NCI-H748 treated with DMSO at 0.1 percent for 48 hours (cell line): ENCODE measurements at places on chromosomes 1 and 21.

GRCh38 chr1:75643460-75643859 lies 32.5 kb upstream of the SLC44A5 start:
- DNase-seq = no peak

DNA sequence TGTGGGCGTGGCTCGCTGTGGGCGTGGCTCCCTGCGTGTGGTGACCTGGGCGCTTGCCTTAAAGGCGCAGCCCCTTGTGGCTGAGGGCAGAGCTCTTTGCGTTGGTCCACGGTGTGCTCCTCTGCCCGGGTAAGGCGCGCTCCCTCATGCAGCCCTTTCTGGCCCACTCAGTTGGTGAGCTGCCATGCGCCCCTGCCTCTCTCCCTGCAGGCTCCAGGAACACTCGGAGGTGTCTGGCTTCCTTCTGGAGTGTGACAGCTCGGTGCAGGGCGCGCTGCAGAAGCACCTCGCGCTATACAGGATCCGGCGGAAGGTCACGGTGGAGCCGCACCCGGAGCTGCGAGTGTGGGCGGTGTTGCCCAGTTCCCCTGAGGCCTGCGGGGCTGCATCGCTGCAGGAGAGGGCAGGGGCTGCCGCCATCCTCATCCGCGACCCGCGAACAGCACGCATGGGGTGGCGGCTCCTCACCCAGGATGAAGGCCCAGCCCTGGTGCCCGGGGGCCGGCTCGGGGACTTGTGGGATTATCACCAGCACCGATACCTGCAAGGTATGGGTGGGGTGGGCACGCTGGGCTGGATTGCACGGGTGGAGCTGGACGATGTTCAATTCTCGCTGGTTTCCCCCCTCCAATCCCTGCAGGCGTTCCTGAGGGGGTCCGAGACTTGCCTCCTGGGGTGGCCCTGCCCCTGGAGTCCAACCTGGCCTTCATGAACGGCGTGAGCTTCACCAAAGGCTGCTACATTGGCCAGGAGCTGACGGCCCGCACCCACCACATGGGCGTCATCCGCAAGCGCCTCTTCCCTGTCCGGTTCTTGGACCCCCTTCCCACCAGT lies 9.1 kb downstream of the IBA57 start:
- DNase-seq = no peak

- DNase-seq = peak; percentile 17
Measured at GRCh38 chr1:20233394-20233793, 47.1 kb upstream of the PLA2G2C start.

DNA sequence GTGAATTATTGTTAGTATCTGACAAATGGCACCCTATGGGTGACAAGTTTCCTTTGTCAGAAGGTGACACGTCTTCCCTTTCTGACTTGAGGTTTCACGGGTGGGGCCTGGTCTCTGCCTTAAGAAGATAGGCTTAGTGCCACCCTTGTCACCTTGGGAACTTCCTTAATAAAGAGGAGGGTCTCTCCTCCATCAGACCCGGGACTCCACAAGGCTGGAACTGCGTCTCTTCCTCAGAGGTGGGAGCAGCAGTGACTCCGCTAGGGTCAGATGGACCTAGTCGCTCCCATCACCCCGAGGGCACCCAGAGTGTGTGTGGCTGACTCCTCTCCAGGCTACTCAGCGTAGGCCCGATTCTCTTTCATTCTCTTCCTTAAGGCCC lies 774 bp upstream of the WDTC1 start:
- DNase-seq = no peak

DNA sequence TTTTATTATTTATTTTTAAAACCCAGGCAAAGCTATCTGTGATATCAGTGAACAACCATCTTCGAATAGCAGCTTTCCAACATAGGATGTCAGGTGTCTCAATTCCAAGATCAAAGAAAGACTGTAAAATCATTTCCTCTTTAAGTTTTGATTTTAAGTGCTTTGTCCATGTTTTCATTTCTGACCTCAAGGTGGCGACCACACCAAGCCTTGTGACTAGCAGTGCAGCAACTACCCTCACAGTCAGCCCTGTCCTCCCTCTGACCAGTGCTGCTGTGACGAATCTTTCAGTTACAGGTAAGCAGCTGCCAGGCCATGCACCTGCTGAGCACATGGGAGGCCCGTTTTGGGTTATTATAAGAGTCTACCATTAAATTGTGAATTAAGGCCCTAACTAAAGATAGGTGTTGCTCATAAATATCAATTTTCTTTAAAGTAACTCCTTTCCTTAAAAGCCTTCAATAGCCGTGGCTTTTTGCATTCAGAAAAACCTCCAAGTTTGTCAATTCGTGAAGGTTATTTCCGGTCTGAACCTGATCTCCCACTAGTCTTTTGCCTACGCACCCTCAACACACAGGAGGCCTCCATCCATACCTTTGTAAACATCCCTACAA lies 117.0 kb downstream of the CD247 start:
- peak; percentile 9 for DNase-seq

DNA sequence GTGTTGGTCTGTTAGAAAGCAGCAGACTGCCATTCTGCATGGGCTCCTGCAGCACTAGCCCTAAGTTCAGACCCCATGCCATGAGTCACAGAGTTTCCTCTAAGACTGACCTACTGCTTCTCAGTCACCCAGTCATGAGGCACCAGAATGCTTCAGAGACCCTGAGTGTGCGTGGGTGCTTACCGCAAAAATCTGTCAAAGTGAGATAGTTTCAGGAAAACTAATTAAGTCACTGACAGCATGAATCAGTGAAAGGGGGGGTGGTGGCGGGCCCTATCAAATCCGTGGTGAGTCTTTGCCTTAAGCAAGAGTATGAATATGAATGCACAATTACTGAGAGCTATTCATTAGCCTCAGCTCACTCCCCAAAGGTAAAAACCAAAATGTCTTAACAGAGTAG lies 98.1 kb downstream of the KCTD3 start:
- DNase-seq = no peak

DNA sequence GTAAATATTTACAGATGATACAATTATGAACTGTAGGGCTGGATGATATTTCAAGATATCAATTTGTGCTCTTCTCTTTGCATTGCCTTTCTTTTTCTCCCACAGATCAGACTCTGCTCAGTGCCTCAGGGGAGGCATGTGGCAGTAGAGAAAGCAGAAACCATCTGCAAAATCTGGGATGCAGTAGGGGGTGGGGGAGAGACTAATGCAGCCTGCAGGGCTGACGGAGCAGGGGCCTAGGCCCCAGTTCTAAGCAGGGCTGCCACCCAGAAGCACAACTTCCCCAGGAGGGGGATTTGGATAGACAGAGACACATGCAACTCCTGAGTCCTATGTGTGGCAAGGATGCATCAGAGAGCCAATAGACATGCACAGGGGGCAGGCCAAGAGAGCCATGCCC lies 511.6 kb downstream of the SMYD3 start:
- DNase-seq = no peak

GRCh38 chr1:95384567-95384966 lies 150.6 kb downstream of the RWDD3 start:
- no peak for DNase-seq

DNA sequence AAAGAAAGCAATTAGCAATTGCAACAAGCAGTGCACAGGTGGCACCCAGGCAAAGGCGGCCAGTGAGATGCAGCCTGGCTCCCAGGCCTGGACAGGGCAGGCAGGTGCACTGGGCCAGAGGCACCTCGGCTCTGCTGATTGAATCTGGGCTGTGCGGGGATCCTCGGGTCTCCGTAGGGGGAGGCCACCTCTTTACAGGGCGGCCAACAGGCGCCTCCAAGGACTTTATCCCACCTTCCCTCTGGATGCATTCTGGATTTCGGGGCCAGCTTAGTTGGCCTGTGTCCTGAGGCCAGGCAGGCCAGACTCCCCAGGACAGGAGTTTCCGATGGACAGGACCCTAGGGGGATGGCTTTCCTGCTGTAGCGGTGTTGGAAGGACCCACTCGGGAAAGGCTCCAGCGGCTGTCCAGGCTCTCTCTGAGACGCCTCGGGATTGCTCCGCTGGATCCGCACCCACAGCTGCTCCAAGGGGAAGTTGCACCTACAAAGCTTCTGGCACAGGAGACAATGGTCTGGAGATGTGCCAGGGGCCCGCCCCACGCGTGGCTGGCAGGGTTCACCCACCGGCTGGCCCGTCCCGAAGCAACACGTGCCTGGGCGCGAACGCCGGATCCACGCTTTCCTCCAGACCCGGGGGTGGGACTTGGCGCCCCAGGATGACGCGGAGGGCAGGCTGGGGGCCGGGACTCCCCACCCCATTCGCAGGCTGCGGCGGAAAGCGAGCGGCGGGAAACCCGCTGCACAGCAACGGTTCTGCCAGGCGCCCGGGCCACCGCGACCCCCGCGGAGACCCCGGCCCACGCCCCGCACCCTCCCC lies 810 bp downstream of the SLC19A1 start:
- DNase-seq = no peak

GRCh38 chr1:245169376-245169775 lies 14.6 kb downstream of the KIF26B start:
- DNase-seq = no peak

DNA sequence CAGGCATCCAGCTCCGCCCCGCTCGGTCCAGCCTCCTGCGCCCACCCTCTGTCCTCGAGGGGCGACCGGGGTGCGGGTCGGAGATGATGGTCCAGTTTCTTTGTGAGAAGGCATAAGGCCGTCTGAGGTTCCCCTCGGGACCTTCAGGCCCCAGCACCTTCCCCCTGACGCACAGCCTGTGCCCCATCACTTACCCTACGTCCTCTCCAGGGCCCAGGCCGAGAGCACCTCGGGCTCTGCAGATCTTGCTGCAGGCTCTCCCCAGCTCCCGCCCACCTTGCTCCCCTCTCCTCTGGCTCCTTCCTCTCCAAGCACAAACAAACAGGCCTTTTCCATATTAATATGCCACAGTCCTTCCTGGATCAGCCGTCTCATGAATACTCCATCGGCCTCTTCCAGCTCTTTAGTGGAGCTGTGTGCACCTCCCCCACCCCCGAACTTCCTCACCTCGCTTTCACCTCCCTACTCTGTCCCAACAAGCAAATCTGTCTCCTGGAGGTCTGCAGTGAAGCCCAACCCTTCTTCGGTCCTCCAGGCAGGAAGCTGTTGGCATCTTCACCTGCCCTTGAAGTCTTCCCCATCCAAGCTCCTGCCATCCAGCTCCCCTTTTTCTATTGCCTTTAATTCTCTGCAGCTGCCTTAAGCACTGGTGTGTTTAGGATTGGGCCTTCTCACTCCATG lies 448 bp upstream of the COL9A2 start:
- no peak for DNase-seq

DNA sequence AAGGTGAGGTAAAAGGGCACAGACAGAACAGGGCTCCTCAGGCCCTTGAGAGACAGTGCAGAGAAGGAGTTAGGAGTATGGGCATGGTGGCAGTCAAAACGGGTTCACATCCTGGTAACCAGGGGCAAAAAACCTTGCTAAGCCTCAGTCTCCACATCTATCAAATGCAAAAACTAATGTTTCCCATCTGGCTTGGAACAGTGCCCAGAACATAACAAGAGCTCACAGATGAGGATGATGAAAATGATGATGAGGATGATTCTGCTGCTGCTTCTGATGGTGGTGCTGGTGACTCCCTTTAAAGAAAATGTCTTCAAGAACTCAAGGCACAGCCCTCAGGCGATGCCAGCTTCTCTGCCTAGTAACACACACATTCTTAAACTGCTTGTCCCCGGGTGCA lies 24.1 kb downstream of the HHIPL2 start:
- DNase-seq = no peak

DNA sequence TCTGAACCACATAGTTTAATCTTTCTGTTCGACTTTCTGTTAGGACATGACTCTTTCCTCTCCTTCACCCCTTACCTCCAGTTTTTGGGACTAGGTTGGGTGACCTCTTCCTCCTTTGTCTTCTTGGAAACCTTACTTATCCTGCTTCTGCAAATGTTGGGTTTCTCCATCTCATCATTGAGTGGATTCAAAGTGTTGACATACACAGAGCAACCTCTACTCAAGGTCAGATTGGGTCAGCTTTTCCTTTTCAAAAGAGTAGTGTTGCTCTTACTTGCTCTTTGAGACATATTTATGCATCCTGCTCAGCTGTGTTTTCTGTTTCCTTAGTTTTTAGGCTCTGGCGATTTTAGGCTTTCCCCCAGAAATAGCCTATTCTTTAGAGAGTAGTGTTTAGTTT lies 3.7 kb downstream of the CAMTA1 start:
- no peak for DNase-seq

- no peak for DNase-seq
Measured at GRCh38 chr1:158644449-158644848, 39.4 kb downstream of the OR10Z1 start.

DNA sequence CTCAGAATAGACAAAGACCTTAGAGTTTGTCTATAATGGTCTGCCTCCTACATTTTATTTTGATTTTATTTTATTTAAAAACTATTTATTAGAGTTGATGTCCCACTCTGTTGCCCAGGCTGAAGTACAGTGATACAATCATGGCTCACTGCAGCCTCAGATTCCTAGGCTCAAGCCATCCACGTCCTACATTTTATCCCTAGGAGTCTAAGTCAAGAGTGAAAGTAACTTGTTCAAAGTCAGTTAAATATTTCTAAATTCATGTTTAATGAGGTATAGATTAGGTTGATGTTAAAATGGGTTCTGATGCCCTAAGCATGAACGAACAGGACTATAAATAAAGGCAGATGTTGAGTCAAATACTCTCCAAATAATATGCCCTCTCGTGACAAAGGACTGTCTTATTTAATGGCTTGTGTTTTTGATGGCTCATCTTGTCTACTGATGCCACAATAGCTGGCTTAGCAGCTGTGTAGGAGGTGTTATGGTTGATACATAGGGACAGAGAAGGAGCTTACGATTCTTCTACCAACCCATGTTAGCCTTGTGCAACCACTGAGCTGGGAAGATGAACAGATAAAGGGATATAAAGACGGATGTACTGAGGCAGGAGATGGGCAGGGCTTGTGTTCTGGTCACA lies 66.0 kb upstream of the CR1L start:
- no peak for DNase-seq

DNA sequence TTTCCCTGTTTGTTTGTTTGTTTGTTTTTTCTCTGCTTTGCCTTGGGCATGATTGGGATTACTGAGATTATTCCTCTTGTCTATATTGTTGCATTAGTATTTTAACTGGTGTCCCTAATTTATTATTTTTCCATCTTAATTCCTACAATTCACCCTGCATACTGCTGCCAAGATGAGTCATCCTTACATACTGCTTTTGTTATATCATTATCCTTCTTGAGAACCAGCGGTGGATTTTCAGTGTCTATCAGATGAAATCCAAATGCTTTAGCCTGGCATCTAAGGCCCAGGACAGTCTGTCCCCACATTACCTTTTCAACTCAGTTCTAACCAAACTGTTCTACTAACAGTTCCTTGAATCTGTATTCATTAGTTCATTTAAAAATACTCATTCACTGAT lies 101.7 kb downstream of the OLFML2B start:
- no peak for DNase-seq

DNA sequence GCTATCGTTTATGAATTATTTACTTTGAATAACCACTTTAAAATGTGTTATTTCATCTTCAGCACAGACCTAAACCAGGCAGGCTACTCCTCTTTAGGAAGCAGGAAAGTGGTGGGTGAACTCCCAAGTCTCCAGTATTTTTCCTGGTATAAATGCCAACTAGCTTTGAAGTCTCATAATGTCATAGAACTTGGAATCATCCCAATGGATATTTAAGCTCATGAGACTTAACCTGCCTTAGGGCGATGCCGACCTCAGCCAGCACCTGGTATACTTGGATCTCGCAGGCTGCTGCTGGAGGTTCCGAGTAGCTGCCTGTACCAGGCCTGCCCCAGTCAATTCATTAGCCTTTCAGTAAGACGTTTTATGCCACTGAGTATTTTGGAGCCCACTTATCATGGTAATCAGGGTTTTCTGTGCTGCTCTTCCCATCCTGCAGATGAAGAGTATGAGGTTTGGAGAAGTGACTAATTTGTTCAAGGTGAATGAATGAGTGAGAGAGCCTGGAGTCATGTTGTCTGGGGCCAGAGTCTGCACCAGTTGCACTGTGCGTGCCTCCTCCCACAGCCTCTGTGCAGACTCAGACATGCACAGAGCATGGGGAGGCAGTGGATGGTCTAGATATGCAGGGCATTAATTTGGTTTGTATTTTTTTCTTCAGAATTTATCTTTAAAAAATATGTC lies 34.9 kb downstream of the VANGL1 start:
- no peak for DNase-seq
